ENCODE measurements at places on chromosomes 11 and 22. TPM values are rescaled to one million over a fixed set of nuclear protein-coding genes. Genes with fewer than 3 reads are reported as not detected.

- no peaks in the 10 kb centered on the region for H3K4me1 ChIP-seq
- no peak overlapping the region for H3K4me3 ChIP-seq
- H3K36me3 ChIP-seq = peaks cover 6% of the 10 kb centered on the region
- DNase-seq = no peak
- no peaks in the 10 kb centered on the region for H3K27me3 ChIP-seq
Measured at GRCh38 chr11:4025248-4025966, 69.2 kb upstream of the RRM1 start.

DNA sequence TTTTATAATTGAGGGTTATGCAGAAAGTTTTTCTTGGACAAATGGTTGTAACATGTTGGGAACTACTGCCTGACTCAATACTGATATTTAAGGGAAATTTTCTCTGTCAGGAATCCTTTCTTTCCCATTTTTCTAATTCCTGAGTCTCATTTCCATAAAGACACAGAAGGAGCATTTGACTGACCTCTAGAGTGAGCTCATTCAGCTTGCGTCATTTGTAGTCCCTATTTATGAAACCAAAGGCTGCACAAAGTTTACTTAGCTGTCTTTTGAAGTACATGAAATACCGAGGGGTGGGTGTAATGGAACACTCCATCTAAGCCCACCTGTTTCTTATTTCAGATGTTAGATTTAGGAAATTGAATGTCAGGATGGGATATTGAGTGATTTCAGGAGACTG, 359.5 kb upstream of the C11orf87 start:
- no peak overlapping the region for H3K27ac ChIP-seq
- H3K4me3 ChIP-seq = no peak overlapping the region
- no peaks in the 10 kb centered on the region for H3K27me3 ChIP-seq
- DNase-seq = no peak
- H3K4me1 ChIP-seq = no peaks in the 10 kb centered on the region

The OR2AT4 gene
- not detected for total RNA-seq

DNA sequence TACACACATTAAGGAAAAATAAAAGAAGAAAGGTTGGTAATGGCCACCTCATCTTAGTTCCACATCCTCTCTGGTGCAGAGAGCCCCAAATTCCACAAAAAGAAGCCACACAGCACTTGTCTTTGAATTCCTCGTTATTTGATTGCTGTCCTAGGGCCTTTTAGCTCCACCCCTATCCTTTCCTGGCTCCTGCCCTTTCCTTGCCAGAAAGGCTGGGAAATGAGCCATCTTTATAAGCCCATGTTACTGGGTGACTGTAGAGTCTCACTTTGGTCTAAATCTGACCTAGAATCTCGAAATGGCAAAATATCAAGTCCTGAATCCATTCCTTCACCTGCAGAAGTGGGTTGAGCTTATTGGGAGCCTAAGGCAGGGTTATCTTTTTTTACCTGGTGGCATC, 4.3 kb upstream of the TMEM132A start:
- H3K4me3 ChIP-seq = no peak overlapping the region
- no peaks in the 10 kb centered on the region for H3K27me3 ChIP-seq
- H3K27ac ChIP-seq = no peak overlapping the region
- H3K4me1 ChIP-seq = peaks cover 25% of the 10 kb centered on the region
- peaks cover 36% of the 10 kb centered on the region for H3K36me3 ChIP-seq

GRCh38 chr22:48711669-48712068, 1116.0 kb downstream of the BRD1 start:
- no peaks in the 10 kb centered on the region for H3K27me3 ChIP-seq
- H3K27ac ChIP-seq = no peak overlapping the region
- H3K36me3 ChIP-seq = no peaks in the 10 kb centered on the region
- no peaks in the 10 kb centered on the region for H3K4me1 ChIP-seq

GRCh38 chr11:66962801-66963200, 4.6 kb upstream of the PC start:
- no peak for DNase-seq
- no peak overlapping the region for H3K27ac ChIP-seq
- H3K4me3 ChIP-seq = no peak overlapping the region
- H3K36me3 ChIP-seq = no peaks in the 10 kb centered on the region
- peaks cover 22% of the 10 kb centered on the region for H3K4me1 ChIP-seq
- H3K27me3 ChIP-seq = no peaks in the 10 kb centered on the region

GRCh38 chr11:101061606-101062005, 68.0 kb downstream of the PGR start:
- DNase-seq = no peak
- H3K27me3 ChIP-seq = no peaks in the 10 kb centered on the region
- H3K36me3 ChIP-seq = no peaks in the 10 kb centered on the region
- no peak overlapping the region for H3K27ac ChIP-seq

The NPTXR gene
- total RNA-seq = 2.8 TPM

GRCh38 chr11:57399221-57399620, 8.8 kb upstream of the PRG2 start:
- no peak for DNase-seq
- no peak overlapping the region for H3K4me3 ChIP-seq
- H3K27me3 ChIP-seq = no peaks in the 10 kb centered on the region
- H3K36me3 ChIP-seq = no peaks in the 10 kb centered on the region

The GPHA2 gene
- not detected for total RNA-seq

GRCh38 chr11:72321381-72321996, 77.5 kb upstream of the PHOX2A start:
- H3K4me3 ChIP-seq = no peak overlapping the region
- H3K27ac ChIP-seq = no peak overlapping the region
- no peak for DNase-seq
- no peaks in the 10 kb centered on the region for H3K4me1 ChIP-seq

The ANO9 gene
- 474 TPM for total RNA-seq

The MAP6 gene
- 0.57 TPM for total RNA-seq

The MUC5AC gene
- not detected for total RNA-seq

- H3K36me3 ChIP-seq = no peaks in the 10 kb centered on the region
- H3K27me3 ChIP-seq = no peaks in the 10 kb centered on the region
- peaks cover 26% of the 10 kb centered on the region for H3K4me1 ChIP-seq
- no peak for DNase-seq
- no peak overlapping the region for H3K4me3 ChIP-seq
Measured at GRCh38 chr11:96207459-96208449, 135.2 kb downstream of the MAML2 start.
